ENCODE measurements at places on chromosomes 7 and 10.

GRCh38 chr7:3272691-3273141 is 28.3 kb upstream of the SDK1 start:
- no peak for DNase-seq

- no peak for DNase-seq
Observed at GRCh38 chr7:31487071-31487470, 26.8 kb upstream of the ITPRID1 start.

GRCh38 chr7:8042796-8043535 is 74.4 kb downstream of the GLCCI1 start:
- no peak for DNase-seq

- no peak for DNase-seq
Observed at GRCh38 chr7:43037531-43037930, 74.9 kb upstream of the HECW1 start.

DNA sequence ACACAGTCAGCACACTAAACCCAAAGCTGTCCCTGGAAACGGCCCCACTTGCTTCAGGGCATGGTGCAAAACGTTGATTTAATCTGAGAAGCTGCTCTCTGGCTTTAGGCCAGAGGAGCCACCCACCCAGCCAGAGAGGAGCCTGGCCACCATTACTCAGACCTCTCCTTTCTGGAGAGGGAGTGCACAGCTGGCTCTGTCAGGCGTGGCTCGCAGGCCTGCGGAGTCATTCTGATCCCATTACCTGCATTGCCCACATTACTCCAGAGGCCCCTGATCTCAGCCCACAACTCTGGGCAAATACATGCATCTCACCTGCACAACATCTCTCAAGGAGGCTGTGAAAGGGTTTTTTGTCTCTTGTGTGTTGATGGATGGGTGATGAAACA is 370.0 kb upstream of the IGFBP3 start:
- no peak for DNase-seq

GRCh38 chr10:112361951-112362751 is 11.8 kb upstream of the ACSL5 start:
- no peak for DNase-seq

- no peak for DNase-seq
Observed at GRCh38 chr10:127303105-127303504, 106.7 kb upstream of the INSYN2A start.

DNA sequence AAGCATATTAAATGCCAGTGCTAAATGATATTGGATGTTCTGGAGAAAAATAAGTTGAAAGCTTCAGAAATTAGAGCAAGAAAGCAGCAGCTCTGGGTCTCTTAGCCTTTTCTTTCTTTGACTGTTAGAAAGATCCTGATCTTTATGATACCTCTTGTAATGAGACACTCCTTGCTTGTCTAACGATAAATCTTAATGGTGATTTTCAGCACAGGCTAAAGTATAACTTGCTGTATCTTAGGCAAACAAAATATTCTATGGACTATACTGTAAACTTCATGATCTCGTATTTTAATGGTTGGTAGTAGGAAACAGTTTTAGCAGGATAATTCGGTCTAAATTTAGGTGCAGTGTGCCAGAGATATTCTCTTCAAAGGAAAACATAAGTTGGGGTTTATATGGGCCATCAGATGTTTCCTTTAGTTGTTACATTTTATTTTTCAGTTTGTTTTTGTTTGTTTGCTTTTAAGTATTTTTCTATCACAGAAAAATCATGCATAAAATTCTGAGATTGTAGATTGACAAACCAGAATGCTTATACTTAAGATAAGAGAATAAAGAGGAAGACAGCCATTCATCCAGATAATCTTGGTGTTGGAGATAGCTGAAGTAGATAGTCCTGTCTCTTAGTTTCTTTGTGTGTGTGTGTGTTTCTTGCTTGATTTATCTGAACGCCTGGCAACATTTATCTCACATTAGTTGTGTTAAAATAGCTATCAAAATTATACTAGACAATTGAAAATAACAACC is 4.7 kb downstream of the CASD1 start:
- peak; percentile 58 for DNase-seq

GRCh38 chr7:91109200-91109599 is 155.0 kb upstream of the FZD1 start:
- no peak for DNase-seq

DNA sequence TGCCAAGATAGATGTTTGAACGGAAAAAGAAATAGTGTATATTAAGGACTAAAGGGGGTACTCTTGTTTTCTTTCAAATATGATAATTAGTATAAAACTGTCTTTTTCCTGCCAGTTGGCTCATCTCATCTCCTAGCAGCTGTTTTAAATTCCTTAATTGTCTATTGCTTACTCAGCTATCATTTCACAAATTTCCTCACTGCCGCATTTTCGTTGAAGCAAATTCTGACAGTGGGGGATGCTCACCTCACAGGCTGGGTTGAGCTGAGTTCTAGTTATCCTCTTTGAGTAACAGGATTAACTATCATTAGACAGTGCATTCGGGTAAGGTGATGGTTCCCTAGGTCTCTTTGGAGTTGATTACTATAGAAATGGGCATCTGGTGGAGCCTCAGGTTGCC is 592.0 kb downstream of the AUTS2 start:
- DNase-seq, result no peak

DNA sequence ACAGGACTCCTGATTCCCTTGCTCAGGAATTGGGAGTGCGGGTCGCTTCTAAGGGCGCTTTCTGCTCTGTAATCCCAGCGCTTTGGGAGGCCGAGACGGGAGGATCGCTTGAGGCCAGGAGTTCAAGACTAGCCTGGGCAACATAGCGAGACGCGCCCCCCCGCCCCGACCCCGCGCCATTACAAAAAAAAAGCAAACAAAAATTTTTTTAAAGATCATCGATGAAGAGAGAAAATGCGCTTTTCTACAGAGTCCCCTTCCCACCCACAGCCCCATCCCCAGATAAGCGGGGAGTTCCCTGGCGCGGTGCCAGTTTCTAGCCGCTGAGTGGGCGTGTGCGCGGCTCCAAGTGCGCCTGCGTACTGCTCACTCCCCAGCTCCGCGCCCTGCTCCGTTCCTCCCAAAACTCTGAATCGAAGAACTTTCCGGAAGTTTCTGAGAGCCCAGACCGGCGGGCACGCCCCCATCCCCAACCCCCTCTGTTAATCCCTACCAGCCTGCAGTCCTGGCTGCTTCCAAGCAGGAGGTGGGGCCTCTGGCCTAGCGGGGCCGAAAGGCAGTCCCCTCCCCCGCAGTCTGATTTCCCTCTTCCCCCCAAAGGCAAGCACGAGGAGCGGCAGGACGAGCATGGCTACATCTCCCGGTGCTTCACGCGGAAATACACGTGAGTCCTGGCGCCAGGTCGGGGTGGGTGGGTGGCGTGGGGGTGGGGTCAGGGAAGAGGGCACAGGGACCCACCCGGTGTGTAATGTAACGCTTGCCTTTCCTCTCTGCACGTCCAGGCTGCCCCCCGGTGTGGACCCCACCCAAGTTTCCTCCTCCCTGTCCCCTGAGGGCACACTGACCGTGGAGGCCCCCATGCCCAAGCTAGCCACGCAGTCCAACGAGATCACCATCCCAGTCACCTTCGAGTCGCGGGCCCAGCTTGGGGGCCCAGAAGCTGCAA is 1.0 kb downstream of the HSPB1 start:
- DNase-seq, result peak; percentile 56

DNA sequence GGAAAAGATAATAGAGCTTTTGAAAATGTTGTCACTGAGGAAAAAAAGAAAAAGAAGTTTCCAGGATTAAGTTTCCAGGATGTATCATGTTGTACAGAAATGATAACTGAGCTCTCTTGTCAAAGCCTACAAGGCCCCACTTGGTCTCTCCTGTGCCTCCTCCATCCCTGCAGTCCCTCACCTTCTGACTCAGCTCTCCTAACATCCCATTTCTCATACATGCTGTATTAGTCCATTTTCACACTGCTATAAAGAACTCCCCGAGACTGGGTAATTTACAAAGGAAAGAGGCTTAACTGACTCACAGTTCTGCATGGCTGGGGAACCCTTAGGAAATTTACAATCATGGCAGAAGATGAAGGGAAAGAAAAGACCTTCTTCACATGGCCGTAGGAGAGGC is 3.8 kb upstream of the DGKI start:
- DNase-seq, result no peak

DNA sequence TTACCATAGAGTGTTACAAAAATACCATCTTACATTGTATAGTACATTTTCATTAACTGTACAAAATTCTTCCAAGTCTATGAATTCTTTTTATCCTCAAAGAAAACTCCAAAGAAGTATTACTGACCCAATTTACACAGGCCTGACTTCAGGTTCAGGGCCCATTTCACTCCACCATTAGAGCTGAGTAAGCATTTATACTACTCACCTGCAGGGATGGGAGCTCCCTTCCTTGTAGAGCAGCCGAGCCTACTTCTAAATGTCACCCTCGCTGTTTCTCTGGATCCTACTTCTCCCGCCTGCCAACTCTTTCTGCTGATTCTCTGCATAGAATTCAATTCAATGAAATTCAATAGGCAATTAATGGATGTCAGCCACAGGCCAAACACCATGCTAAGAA is 56.0 kb downstream of the CCDC71L start:
- DNase-seq, result no peak

DNA sequence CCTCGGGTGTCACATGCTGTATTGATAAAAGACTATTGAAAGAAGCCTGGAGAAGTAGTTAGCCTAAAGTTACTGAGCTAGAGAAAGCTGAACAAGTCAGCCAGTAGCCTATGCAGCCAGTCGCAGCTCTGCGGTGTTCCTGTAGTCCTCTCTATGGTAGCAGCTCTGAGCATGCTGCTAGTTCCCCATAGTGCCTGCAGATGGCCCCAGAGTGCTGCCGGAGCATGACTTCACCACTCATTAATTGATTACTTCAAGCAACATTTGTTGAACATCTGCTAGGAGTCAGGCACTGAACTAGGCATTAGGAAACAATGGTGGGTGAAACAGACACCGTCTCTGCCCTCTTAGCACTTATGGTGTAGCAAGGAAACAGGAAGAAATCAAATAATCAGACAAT is 422.7 kb downstream of the SORCS3 start:
- DNase-seq, result peak; percentile 21

DNA sequence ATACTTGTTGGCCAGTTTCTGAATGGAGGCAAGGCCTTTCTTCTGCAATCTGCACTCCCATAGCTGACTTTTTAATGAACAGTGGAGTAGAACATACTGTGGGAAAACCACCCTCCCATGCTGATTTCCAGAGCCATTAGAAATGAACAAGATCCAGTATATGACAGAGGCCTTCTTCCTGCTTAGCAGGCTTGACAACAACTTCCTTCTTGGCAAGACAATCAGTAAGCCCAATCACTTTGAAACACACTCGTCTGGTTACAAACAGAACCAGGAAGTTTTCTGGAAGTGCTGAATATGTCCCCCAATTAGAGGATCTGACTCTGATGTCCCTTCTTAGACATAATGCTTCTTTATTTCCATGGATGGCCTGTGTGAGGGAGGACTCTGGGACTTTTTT is 103.4 kb downstream of the SAMD9 start:
- no peak for DNase-seq

- no peak for DNase-seq
Observed at GRCh38 chr10:121886181-121886580, 41.6 kb downstream of the ATE1 start.

DNA sequence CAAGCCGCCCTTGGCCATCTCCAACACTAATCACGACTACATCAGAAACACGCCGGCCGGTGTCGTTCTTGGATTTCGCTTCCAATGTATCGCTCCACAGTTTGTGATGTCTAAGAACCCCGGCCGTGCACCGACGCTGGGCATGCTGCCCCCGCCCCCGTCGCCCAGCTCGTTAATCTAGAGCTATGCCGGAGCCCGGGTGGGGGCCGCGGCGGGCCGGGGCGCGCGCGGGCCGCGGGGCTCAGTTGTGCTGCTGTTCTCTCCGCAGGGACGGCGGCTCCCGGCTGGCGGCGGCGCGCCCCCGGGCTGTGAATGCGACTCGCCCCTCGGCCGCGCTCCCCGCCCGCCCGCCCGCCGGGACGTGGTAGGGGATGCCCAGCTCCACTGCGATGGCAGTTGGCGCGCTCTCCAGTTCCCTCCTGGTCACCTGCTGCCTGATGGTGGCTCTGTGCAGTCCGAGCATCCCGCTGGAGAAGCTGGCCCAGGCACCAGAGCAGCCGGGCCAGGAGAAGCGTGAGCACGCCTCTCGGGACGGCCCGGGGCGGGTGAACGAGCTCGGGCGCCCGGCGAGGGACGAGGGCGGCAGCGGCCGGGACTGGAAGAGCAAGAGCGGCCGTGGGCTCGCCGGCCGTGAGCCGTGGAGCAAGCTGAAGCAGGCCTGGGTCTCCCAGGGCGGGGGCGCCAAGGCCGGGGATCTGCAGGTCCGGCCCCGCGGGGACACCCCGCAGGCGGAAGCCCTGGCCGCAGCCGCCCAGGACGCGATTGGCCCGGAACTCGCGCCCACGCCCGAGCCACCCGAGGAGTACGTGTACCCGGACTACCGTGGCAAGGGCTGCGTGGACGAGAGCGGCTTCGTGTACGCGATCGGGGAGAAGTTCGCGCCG is 1.9 kb downstream of the VWC2 start:
- DNase-seq, result no peak

GRCh38 chr7:1666823-1667565 is 3.1 kb upstream of the ELFN1 start:
- no peak for DNase-seq

- no peak for DNase-seq
Observed at GRCh38 chr10:122957474-122957873, 3.4 kb upstream of the C10orf88 start.

DNA sequence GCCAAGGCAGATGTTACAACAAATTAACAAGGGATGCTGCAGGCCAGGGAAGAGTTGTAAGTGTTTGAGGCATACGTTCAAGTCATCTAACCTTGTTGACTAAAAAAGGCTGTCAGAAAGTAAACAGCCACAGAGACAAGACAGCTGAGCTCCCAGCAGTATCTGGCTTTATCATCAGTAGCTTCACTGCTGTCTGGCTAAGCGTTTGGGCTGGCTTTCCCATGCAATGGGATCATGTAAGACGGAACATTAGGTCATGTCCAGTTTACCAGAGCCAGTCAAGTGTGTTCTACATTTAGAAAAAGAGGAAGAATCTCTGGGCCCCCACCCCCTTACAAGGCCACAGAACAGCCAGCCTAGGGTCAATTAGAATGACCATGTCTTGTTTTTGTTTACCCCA is 51.3 kb upstream of the GSAP start:
- no peak for DNase-seq

- no peak for DNase-seq
Observed at GRCh38 chr7:132757783-132758182, 181.5 kb upstream of the PLXNA4 start.

DNA sequence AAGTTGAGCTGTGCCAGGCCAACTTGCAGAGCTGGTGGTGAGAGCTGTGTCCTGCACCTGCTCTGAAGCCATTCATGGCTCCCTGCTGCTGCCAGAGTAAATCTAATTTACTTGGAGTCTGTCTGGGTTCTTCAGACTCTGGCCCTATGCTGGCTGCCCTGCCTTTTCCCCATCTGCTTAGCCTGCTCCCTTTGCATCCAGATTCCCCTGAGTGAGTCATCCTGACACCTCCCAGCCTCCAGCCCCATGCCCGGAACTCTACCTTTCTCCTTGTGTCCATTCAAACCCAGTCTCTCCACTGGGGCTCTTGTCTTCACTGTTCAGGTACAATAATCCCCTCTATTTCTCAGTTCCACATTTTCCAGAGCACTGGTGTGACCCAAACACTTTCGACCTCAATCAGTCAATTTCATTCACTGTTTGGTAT is 434.4 kb upstream of the ZMIZ1 start:
- no peak for DNase-seq

GRCh38 chr10:31774928-31775650 is 153.5 kb downstream of the ARHGAP12 start:
- no peak for DNase-seq
